ENCODE measurements at places on chromosomes 7 and 10.

DNA sequence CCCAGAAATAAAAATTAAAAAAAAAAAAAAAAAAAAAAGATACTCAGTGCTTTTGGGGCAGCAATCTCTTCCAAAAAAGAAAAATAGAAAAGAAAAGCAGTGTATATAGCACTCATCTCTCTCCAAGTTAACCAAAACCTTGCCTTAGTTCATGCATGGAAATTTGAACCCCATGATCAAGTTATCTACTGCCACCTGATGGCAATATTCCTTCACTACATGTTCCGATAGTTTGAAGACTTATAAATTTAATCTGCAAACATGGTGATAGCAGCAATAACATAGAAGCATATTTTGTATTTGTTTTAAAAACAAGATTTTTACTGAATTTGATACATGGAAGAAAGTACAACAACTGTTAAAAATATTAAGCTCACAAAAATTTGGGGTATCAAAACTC, 48.6 kb upstream of the SLIT1 start:
- no peak for DNase-seq

DNA sequence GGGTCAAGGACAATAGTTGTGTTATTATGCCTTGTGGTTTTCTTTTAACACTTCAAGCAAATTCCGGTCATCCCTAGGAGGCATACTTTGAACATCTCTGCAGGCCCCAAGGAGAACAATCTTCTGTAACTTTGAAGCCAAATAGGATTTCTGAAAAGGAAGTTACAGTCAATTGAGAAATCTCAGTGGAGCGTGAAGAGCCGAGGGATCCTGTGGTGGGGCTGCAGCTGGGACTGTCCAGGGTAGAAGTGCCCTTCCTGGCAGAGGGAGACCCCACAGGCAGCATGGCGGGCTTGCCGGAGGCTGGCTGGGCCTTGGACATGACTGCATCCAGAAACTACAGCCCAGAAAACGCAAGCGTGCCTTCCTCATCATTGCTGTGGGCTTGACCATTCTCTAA, 179.7 kb downstream of the PTPN20 start:
- no peak for DNase-seq

GRCh38 chr10:78853864-78854263, 214.9 kb upstream of the ZMIZ1 start:
- DNase-seq = no peak

- no peak for DNase-seq
Observed at GRCh38 chr7:40311307-40311706, 176.5 kb downstream of the SUGCT start.

GRCh38 chr10:21572578-21572977, 38.5 kb downstream of the MLLT10 start:
- no peak for DNase-seq

DNA sequence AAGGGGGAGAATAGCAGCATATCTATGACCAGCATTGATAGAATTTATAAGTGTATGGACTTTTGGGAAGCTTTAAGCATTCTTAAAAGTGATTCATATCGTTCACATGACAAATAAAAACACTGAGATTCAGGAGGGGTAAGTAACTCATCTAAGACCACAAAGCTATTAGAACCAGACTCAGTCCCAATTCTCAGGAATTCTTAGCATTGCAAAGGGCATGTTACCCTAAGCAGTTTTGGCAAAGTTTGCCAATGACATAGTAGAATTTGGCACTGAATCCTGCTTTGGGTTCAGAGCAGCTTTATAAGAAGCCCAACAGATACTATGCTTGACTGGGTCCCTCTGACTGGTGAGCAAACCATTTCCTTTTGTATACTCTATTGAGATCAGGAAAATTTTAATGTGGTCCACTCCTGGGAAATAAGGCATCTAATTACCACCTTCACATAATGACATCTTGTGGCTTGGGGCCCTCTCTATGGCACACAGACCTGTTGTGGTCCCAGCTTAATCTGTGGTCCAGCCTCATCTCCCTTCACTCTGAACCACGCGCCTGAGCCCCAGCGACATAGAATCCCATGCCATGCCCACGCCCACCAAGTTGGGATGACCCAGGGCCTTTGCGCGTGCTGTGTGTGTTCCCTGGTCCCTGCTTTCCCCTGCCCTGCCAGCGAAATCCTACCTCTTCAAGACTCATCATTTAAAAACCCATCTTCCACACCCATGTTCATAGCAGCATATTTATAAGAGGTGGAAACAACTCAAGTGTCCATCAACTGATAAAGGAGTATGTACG, 37.5 kb upstream of the DOCK1 start:
- DNase-seq = no peak

- no peak for DNase-seq
Observed at GRCh38 chr10:68125772-68126171, 16.5 kb downstream of the MYPN start.

DNA sequence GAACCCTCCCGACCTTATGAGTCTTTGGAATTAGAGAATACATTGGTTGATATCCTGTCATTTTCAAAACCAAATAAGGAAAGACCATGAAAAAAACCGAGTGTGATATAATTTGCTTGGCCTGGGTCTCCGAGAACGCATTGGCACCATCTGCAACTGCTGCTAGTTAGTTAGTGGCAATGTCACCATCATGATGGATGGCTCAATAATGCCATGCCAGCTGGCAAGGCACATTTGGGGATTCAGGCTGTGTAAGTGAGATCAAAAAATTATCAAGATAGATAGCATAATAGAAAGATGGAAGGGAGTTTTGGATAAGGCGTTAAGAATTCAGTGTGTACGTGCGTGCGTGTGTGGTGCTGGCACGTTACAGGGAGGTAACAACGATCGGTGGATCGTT, 134.7 kb upstream of the TCERG1L start:
- no peak for DNase-seq

- no peak for DNase-seq
Observed at GRCh38 chr10:120824881-120825309, 26.3 kb upstream of the WDR11 start.

GRCh38 chr7:54814401-54814800, 55.4 kb upstream of the SEC61G start:
- no peak for DNase-seq

- no peak for DNase-seq
Observed at GRCh38 chr7:91645542-91645941, 235.0 kb downstream of the MTERF1 start.

DNA sequence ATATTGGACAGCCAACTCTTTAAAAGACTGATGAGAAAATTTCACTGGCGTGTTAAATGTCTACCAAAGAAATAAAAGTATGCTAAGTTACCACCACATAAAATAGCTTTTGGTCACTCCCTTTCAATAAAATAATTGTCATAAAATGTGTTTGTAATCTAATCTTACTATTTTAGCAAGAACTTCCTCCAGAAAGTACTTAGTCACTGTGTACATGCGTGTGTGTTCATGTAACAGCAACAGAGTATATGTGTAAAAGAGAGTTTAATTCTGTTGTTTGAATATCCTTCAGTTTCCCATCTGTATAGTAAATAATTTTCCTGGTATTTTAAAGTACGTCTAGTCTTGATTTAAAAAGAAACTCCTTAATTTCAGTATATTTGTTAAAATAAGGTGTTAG, 35.0 kb upstream of the WASL start:
- DNase-seq = no peak

- no peak for DNase-seq
Observed at GRCh38 chr7:75048435-75049379, 24.9 kb downstream of the RCC1L start.

GRCh38 chr7:155907450-155908200, 95.4 kb upstream of the SHH start:
- DNase-seq = no peak

DNA sequence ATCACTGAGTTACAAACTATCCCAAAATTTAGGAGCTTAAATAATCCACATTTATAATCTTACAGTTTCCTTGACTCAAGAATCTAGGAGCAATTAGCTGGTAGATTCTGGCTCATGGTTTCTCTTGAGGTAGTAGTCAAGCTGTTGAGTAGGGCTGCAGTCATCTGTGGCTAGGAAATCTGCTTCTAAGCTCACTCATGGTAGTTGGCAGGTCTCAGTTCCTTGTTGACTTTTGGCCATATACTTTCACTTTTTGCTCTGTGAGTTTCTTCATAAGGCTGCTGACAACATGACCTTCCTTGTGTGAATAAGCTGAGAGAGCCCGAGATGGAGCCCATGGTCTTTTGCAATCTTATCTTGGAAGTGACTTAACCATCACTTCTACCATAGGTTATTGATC, 10.8 kb upstream of the ETV1 start:
- no peak for DNase-seq

DNA sequence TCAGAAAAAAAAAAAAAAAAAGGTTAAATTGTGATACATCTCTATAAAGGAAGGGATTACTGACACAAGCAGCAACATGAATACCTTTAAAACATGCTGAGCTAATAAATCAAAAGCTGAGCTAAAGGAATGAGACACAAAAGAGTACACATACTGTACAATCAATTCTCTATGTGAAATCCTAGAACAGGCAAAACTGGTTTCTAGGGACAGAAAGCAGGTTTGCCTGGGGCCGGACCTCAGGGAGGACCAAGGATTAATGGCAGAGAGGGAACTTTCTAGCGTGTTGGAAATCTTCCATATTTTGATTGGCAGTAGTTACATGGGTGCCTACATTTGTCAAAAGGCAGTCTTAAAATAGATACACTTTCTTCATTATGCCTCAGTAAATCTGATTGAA, 52.5 kb downstream of the KLRG2 start:
- no peak for DNase-seq
